Stimulated activated CD8-positive, alpha-beta memory T cell treated with anti-CD3 and anti-CD28 coated beads, Interleukin-15, amount 100 ng/mL, for 48 hours (primary cell): ENCODE measurements at places on chromosomes 7 and 10.

GRCh38 chr10:2989292-2989947, 77.9 kb upstream of the PFKP start:
- no peak for DNase-seq

DNA sequence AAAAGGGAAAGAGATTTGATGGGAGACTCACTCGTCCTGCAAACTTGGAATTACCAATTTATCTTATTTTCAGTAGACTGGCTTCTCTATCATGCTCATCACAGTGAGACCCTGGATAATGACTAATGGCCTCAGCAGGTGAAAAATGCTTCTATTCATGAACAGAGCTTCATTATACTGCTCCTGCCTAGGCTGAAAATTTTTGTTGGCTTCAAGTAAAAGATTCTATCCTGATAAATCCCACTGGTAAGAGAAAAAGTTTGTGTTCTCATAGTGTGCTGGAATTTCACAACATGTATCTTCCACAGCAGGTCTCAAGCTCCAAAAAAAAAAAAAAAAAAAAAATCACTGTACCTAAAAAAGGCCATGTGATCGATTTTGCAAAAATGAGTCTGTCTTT, 329.3 kb upstream of the FZD8 start:
- no peak for DNase-seq

GRCh38 chr7:55429835-55430499, 64.8 kb downstream of the LANCL2 start:
- DNase-seq = no peak

DNA sequence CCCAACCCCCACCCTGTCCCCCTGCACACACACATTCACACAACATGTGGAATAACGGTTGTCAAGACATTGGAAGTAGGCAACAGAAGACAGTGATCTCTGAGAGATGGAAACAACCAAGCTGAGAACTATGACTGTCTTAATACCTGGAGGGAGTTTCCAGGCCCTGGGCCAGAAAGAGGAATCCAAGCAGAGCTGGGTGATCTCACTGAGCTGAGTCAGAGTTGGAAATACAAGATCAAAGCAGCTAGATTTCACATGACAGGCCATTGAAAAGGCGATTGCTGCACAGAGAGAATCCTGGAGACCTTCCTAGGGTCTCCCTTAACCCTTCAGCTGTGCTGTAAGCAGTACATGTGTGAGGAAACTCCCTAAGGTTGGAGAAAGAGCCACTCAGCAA, 165.8 kb upstream of the PRSS1 start:
- DNase-seq = peak; percentile 12

DNA sequence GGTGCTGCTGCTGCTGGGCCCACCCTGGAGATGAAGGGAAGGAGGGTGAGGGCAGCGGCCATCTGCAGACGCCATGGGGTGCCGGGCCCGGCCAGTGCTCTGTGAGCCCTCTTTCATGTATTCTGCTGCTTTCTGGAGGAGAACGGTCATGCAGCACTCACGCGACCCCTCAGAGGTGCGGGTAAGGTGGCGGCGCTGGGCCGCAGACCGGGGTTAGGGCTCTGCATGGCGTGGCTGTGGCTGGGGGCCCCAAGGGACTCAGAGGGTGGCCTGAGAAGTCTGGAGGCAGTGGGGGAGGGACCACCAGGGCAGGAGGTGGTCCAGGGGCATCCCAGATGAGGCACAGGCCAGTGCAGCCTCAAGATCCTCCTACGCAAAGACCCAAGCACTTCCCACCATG, 275.5 kb downstream of the ELFN1 start:
- DNase-seq = no peak

DNA sequence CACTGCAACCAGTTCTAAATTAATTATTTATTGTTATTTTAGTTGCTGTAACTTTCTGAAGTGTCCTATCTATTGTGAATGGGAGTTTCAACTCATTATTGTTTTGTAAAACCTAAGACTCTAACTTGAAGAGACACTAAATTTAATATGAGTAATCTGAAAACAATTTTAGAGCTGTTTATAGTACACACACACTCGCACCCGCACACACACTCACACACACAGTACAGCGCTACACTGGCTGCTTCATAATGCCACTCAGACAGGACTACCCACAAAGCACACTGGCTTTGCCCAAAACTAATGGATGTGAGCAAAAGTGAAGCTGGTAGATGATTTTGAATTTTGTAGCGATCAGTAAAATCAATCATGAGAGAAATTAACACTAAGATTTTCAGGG, 238.9 kb upstream of the ETV1 start:
- no peak for DNase-seq

- DNase-seq = no peak
These were observed 361.1 kb downstream of the HGF start for GRCh38 chr7:81408728-81409127.

- DNase-seq = no peak
These were observed 56.7 kb downstream of the OSBPL3 start for GRCh38 chr7:24923172-24923865.

- DNase-seq = no peak
These were observed 84.6 kb upstream of the NAMPT start for GRCh38 chr7:106369352-106369751.
